HTR-8/SVneo (cell line): ENCODE measurements at places on chromosomes 1 and 21.

- DNase-seq, result no peak
Observed at GRCh38 chr1:202159534-202160371, 649 bp downstream of the PTPN7 start.

- DNase-seq, result no peak
Observed at GRCh38 chr1:20685741-20686140, 24.6 kb upstream of the DDOST start.

- DNase-seq, result peak; percentile 85
Observed at GRCh38 chr1:201191653-201192260, 1.1 kb downstream of the IGFN1 start.

DNA sequence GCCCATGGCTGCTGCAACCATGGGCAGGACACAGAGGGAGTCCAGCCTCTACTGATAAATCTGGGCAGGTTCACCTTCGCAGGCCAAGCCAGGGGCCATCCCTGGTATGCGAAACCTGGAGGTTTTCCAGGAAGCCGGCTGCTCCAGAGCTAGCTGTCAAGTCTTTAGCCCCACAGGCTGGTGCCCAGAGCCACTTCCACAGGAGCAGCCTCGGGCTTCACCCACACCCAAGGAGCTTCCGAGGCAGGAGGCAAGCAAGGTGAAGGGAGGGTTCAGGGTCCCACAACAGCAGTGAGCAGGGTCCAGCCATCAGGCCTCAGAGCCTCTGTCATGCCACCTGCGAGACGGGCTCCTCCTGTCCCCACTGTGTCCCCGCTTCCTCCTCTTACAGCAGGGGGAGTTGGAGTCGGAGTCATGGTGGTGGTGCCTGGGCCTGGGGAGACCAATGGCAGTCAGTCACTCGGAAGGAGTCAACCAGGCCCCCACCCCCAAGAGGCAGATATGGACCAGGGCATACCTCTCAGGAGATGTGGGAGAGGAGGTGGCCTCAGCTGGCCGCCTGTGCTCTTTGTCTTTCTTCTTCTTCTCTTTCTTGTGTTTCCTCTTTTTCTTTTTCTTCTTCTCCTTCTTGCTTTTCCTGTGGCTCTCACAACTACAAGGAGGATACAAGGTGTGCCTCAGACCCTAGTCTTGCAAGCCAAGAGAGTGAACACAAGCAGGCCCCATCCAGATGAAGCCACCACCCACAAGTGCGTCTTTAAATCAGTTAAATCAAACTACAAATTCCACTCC, 2.1 kb downstream of the C1orf35 start:
- no peak for DNase-seq

DNA sequence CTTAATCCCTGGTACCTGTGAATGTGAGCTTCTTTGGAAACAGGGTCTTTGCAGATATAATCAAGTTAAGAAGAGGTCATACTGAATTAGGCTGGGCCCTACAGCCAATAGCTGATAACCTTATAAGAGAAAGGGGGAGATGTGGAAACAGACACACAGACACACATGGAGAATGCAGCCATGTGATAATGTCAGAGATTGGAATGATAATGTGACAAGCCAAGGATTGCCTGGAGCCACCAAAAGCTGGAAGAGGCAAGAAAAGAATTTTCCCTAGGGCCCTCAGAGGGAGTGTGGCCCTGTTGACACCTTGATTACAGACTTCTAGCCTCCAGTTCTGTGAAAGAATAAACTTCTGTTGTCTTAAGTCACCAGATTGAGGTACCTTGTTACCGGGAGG, 114.5 kb upstream of the SOD1 start:
- DNase-seq, result no peak

GRCh38 chr1:203136409-203137042, 9.0 kb downstream of the ADORA1 start:
- DNase-seq, result no peak

DNA sequence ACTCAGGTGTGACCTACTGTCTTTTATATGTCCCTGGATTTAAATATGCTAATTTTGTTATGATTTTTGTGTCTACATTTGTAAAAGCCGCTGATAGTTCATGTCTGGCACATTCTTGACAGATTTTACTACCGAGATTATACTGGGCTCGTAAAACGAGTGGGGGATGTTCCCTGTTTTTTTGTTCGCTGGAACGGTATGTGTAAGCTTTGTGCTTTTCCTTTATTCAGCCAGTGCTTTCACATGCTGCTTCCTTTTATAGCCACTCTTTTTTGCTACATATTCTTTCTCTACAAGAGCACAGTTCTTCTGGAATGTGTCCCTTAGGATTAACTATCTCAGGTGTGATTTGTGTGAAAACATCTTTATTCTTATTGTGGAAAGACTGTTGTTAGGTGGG, 46.6 kb downstream of the ADARB1 start:
- DNase-seq, result no peak

DNA sequence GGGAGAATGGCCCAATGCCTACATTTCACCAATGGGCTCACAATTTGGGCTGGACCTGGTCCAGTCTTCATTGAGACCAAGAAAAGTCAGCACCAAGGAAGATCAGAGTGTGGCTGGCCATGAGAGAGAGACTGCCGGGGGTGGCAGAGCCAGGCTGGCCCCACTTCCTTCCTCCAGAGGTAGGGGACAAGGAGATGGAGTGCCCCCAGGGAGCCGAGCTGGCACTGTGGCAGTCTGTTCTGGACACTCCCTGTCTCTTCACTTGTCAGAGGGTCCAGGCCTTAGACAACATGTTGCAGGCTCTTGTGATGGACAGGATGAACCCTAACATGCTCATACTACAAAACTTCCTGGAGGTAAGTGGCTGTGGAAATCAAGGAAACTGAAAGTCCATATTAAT, 27.7 kb downstream of the INAVA start:
- DNase-seq, result no peak

- DNase-seq, result no peak
Observed at GRCh38 chr1:89998306-89998705, 3.4 kb downstream of the ZNF326 start.

- DNase-seq, result no peak
Observed at GRCh38 chr1:240152611-240153297, 61.1 kb downstream of the FMN2 start.

GRCh38 chr1:177977141-177977540, 7.3 kb upstream of the SEC16B start:
- DNase-seq, result no peak

- DNase-seq, result no peak
Observed at GRCh38 chr1:33241866-33242265, 14.4 kb upstream of the ZNF362 start.

DNA sequence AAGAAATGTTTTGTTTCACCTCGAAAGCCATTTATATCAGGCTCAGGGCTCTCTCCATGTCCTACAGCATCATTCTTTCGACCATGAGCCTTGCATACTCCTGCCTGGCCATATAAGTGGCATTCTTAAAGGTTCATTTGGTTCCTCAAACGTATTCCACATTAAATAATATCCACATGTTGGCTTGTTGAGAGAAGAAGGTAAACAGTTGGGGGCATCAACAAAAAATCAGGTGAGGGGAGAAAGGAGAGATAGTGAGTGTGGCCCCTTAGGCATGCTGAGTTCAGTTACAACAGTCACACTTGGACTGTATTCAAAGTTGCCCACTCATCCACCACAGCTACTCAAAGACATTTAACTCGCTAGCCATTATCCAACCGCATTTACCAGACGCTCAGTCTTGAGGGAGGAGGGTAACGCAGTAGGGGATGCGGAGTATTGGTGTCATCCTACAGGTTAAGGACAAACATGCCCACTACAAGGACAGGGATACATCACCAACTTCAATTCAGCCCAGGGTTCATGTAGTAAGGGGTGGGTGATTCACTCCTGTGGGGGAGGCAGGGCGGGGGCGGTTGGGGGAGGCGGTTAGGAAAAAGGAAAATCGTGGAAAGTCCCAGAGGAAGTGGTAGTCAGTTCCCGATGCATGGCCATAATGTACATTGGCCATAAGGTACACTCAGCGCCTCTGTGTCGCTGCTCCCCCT, 1.4 kb downstream of the ZNF697 start:
- no peak for DNase-seq

DNA sequence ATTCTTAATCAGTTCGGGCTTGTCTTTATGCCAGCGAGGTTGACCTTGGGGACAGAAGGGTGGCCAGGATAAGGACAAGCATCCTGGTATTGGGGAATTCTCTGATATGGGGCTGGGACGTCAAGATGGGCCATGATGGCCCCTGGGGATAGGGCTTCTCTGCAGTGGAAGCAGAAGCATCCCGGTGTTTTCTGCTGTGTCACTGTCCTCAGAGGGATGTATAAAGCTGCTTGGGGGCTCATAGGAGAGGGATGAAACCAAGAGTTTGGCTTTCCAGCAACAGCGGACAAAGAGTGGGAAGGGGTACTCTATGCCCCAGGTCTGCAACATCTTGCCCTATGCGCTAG, 1.4 kb upstream of the ATP1B1 start:
- DNase-seq, result no peak

- DNase-seq, result no peak
Observed at GRCh38 chr1:82391712-82392111, 591.0 kb downstream of the ADGRL2 start.

DNA sequence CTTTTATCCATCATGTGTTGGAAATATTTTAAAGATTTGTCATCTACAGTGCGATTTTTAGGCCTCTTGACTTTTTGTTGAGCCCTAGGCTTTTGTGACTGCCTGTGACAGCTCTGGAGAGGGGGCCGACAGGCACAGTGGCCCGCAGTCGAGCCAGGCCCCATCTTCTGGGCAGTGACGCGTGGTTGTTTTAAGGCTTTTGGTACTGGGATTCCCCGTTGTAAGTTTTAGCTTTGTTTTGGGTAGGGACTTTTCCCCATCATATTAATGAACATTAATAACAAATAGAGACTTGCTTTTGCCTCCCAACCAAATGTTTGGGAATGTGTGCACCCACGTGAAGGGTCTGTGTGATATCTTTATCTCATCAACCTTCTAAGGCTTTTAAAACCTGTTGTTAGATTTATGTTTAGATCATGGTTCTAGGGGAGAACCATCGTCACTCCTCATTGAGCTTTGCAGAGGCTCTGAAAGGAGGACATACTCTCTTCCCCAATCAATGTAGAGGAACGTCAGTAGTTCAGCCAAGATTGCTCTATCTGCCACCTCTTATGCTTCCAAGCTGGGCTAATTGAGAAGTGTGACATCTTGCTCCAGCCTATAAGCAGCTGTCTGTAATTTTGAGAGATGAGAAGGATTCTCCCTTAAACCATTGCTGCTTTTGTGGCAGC, 34.6 kb downstream of the MAPKAPK2 start:
- no peak for DNase-seq

DNA sequence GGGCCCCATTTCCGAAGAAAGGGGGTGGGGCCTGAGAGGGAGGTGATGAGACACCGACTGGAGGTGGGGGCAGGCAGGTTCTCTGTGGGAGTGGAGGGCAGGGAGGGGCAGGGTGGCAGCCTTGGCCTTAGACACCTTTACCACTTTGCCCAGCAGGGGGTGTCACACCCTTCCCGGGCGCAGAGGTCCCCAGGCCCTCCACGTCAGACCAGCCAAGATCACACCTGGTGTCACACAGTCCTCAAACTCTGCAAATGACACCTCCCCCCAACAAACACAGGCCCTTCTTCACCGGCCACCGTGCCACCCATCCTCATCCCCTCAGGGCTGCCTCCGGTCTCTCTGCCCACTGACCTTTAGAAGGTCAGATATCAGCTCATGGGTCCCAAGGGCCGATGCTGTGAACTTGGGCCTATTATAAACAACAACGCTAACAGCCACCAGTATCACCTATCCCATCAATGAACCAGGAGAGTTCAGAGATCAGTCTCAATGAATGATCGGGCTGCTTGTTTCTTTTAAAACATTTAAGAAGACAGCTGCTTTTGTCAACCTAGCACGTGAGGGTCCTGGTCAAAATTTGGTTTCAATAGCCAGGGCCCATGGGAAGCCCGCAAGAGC, 103.9 kb downstream of the CASZ1 start:
- DNase-seq, result peak; percentile 38

- no peak for DNase-seq
Observed at GRCh38 chr1:22434717-22435116, 16.9 kb upstream of the ZBTB40 start.

GRCh38 chr1:197063212-197063611, 3.8 kb downstream of the F13B start:
- DNase-seq, result no peak

GRCh38 chr1:231194843-231195516, 33.1 kb downstream of the TRIM67 start:
- DNase-seq, result no peak

DNA sequence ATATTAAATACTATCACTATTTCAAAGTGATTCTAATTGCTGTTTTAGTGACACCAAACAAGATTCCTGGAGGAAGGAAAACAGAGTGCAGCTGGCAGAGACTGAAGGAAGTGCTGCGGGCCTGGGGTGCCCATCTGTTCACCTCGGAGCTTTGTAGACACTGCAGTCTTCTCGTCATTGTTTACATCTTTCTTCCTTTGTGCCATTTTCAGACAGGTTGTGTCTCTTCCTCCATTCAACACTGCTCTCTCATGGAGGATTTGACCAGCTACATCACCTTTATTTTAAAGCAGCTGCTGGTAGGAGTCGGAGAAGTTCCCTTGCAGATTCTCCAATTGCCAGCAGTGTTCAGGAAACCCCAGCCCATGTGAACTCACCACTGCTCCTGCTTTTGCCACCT, 37.3 kb downstream of the ABCA4 start:
- no peak for DNase-seq

DNA sequence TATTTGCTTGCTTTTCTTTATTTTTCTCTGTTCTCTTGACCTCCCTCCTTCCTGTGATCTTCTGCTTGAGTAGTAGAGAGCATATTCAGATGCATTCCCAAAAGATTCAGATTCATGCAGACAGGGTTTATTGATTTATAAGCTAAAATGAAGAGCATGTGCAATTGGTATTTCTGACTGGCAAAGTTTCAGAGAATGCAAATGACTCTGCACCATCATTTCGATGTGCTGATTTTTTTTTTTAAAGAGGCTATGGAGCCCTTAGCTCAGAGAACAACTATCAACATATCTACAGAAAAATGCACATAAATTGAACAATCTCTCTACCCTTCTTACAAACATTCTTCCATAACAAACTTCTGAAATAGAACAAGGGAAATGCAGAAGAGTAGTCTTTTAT, 312.0 kb downstream of the VAV3 start:
- no peak for DNase-seq

DNA sequence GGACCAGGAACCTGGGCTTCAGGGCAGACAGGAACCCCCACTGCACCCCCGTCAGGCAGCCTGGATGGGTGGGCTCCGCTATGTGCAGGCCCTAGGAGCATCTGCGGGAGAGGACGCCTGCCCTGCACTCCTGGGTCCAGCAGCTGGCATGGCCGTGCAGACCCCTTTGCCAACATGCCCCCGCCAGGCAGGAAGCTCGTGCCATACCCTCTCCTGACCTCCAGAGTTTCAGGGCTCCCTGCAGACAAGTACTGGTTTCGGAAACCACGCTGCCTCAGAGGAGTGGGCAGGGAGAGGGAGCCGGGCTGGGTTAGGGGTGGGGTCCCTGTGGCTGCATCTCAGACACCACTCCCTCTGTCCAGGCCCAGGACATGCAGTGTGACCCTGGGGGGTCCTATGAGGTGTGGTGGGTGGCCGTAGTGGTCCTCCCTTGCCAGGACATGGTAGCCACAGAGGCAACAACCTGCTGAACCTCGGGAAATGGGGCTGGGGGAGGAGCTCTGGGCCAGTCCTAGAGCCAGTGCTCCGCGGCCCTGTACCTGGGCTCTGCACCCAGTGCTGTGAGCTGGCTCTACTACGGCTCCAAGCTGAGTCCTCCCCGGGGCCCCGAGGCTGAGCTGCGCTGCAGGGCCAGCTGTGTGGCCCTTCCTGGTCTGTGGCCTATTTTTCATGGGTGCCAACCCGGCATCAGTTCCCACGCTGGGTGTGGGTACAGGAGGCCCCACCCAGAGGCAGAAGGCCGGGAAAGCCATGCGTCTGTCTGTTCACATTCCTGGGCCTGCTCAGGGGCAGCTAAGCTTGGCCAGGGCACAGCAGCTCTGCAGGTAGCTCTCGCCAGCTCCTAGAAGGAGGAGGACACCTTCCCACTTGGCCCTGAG, 1.4 kb downstream of the PLEKHN1 start:
- no peak for DNase-seq
